ENCODE measurements at places on chromosomes 3 and 15.

- no peak for DNase-seq
These were observed 35.4 kb downstream of the CP start for GRCh38 chr3:149186219-149186618.

GRCh38 chr3:99638167-99638948, at the start of gene COL8A1:
COL8A1 (plus strand) TSS chr3:99638594; CDS start chr3:99790683, 152,089 bp downstream.
- no peak for DNase-seq

DNA sequence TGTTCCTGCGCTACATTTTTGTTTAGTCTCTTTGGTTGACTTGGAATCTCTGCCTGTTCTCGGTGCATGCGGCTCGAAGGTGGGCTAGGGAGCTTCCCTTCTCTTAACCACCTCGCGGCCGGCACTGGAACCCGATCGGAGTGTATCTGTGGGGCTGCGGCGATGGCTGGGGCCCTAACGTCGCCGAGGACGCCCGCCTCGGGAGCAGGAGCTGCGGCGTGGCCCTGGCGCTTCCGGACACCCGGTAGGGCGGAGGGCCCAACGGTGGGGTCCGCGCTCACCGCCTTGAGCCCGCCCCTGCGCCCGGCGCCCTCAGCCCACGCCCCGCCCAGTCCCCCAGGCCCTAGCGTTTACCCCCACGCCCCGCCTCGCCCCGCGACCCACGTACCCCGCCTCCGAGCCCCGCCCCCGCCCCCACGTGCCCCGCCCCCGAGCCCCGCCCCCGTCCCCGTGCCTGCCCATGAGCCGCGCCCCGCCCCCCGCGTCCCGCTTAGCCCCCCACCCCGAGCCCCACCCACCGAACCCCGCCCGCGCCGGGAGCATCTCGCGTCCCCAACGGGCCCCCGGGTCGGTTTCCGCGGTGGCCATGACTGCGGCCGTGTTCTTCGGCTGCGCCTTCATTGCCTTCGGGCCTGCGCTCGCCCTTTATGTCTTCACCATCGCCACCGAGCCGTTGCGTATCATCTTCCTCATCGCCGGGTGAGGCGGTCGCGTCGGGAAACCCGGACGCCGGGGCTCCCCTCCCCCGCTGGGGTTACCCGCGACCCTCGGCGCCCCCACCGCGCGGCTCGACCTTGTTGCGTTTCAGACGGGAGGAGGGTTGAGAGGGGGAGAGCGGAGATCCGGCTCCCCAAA, at the start of gene APH1B:
APH1B (plus strand) TSS at position 568 of the 855 bp plus-strand sequence; CDS start at position 587, 19 bp downstream.
- DNase-seq, result peak; percentile 30

- no peak for DNase-seq
These were observed 25.0 kb upstream of the CTSH start for GRCh38 chr15:78969687-78970349.

DNA sequence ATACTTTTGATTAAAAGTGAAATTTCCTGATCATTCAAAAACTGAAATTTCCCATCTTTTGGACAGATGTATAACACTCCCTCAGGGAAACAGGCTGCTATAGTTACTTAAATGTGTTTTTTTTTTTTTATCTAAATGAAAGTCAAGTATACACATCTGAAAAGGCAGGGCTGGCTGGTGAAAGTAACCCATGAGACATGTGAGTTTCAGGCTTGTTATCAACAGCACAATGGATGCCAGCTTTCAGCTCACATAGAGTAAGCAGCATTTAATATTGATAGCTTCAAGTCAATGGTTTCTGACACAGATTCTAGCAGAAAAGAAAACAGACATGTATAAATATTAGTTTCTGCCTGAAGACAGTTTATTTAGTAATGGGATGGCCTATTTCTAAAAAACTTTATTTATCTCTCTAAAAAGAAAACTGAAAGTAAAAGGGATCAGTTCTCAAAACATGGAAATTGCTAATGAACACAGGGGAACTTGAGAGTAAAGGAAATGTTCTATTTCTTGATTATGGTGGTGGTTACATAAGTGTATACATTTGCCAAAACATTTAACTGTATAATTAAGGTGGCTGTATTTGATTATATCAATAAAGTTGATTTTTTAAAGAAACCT, 89.7 kb upstream of the CMC1 start:
- DNase-seq, result no peak

DNA sequence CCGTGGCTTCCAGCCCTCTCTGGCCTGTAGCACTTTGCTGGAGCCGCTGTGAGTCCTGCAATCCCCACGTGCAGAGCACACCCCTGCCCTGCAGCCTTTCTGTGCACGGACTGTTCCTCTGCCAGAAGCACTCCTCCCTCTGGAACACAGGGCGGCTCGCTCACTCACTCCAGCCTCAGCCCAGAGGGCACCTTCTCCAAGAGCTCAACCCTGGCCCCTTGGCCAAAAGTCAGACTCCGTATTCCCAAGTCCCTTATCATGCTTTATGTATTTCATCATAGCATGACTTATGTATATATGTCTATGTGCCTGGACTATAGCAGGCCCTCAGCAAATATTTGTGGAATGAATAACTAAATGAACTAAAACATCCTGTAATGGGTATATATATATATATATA, 63.2 kb downstream of the ASB7 start:
- no peak for DNase-seq

GRCh38 chr15:57651445-57651844, 55.1 kb upstream of the POLR2M start:
- DNase-seq, result no peak

- DNase-seq, result no peak
These were observed 181.2 kb downstream of the WNT5A start for GRCh38 chr3:55305696-55306485.

- DNase-seq, result peak; percentile 41
These were observed 121.8 kb downstream of the PDZRN3 start for GRCh38 chr3:73502609-73503583.

DNA sequence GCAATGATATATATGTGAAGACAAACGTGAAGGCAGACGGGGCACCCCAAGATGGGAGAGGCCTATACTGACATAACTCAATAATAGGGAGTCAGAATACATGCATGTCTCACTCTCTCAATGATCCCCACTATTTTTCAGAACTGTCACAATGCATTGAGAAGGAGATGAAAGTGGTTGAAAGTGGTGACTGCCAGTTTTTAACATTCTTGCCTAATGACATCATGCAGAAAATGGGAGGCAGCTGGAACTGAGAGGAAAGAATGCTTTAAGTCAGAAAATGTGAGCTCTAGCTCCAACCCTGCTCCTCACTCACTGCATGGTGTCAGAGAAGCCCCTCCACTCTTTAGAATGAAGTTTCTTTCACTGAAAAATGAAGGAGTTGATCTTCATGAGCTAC, 55.3 kb upstream of the P2RY1 start:
- no peak for DNase-seq

DNA sequence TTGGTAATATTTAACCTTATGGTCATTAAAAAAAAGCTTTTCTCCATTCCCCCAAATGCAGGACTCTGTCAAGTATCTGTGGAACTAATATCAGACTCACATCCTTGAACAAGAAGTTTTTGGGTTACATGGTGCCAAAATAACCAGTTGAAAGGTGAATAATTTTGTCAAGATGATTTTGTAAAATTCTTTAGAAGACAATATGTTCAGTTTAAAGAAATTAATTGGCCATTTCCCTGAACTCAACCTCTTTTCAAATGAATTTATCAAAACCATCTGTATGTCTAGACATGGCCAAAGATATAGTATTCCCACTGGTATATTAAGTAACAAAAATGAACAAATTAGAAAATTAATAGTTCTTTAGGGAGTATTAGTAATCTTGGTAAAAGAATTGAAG, 280.5 kb downstream of the MBNL1 start:
- no peak for DNase-seq

DNA sequence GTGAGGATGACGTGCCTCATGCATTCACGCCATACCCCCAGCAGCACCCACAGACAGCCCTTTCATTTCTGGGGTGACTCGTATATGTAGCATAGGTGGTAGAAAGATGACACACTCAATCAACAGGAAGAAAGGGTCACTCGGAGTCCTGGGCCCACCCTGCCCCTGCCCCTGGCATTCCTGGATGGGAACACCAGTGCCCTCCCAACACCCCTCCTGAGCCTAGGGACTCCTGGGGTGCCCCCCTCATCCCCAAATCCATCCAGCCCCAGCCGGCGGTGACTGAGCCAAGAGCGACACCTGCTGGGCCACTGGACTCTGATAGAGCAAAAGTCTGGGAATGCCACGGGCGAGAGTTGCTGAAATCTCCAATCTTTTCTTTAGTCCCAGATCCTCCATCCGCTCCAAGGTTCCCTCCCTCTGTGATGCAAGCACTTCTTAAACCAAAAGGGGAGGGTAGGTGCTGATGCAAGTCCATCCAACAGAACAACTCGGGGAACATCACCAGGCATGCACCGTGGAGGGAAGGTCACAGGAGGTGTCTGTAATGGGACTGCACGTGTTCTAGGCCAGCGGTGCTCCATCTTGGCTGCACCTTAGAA, 31.1 kb downstream of the ACAN start:
- no peak for DNase-seq

GRCh38 chr3:136645915-136646314, 106.3 kb downstream of the STAG1 start:
- no peak for DNase-seq

- no peak for DNase-seq
These were observed 191.8 kb downstream of the MAGI1 start for GRCh38 chr3:65846936-65847335.

- DNase-seq, result no peak
These were observed 311.5 kb upstream of the DCBLD2 start for GRCh38 chr3:99212969-99213368.

DNA sequence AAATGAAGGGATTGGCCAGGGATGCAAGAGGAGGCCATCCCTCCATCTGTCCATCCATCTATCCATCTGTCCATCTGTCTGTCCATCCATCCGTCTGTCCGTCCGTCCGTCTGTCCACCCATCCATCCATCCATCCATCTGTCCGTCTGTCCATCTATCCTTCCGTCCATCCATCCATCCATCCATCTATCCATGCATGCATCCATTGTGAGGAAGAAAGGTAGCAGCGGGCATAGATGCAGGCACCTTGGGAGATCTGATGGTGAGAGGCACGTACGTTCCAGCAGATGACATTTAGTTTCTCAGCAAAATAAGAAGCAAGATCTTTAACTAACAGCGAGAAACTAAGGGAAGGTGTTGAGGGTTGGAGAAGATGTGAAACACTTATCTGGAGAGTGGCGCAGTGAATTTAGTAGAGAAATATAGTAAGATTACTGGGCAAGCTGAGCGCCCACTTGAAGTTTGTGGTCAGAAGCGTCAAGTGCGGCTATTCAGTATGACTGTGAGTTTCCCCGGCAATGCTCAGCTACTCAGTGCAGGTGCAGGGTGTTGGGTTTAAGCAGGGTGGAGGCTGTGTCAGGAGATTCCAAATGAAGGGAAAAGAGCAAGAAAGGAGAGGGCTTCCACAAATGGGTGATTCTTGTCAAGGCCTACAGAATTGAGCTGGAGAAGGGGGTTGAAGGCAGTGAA, 22.4 kb upstream of the SRP14 start:
- no peak for DNase-seq

- DNase-seq, result no peak
These were observed 2.8 kb upstream of the FILIP1L start for GRCh38 chr3:100117093-100117492.

DNA sequence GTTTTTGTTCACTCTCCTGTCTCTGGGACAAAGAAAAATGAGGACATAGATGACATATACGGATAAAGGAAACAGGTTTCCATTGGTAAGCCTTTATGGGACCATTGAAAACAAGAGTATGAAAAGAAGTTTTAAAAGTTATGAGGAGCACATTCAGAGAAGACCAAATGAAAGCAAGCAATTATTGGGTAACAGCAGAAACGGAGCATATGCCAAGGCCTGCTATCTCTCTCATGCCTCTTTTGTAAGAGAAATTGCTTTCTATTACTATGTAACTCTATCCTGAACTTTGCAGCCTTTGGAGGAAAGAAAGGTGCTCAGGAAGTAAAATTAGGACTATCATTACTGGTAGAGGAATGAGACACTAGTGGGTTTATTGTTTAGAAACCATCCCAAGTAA, 14.9 kb upstream of the DPH6 start:
- no peak for DNase-seq

- DNase-seq, result no peak
These were observed 121.3 kb upstream of the TBL1XR1 start for GRCh38 chr3:177318559-177318958.

DNA sequence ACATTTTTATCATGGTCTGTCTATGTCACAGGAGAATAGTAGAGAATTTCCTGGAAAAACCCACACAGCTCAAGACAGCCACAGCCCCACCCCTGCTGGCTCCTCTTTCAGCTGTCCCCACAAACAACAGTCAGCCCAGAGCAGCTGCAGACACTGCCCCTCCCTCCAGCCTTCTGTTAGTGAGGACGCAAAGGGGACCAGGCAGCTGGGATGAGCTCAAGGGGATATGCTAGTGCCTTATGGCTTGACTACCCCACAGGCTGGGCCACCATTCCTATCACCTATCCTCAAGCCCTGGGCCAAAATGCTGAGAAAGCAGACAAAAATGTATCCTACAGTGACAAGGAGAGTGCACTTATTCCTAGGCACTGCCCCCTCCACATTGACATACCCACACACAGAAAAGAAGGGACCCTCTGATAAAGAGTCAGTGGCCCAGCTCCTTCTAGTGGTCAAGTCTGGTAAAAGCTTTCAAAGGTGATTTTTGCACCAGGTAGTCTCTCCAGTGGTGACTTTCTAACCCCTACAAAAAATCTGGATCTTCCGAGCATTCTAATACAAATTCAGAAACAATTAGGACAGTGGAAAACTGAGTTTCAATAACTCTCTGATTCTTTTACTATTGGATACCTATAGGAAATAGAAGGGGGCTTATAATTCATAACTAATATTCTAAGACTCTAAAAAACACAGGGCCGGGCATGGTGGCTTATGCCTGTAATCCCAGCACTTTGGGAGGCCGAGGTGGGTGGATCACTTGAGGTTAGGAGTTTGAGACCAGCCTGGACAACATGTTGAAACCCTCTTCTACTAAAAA, 3.0 kb upstream of the MAP1A start:
- DNase-seq, result peak; percentile 58

- no peak for DNase-seq
These were observed 5.7 kb downstream of the XIRP1 start for GRCh38 chr3:39186692-39187151.

GRCh38 chr15:27486051-27486450, 515.1 kb downstream of the GABRG3 start:
- no peak for DNase-seq

DNA sequence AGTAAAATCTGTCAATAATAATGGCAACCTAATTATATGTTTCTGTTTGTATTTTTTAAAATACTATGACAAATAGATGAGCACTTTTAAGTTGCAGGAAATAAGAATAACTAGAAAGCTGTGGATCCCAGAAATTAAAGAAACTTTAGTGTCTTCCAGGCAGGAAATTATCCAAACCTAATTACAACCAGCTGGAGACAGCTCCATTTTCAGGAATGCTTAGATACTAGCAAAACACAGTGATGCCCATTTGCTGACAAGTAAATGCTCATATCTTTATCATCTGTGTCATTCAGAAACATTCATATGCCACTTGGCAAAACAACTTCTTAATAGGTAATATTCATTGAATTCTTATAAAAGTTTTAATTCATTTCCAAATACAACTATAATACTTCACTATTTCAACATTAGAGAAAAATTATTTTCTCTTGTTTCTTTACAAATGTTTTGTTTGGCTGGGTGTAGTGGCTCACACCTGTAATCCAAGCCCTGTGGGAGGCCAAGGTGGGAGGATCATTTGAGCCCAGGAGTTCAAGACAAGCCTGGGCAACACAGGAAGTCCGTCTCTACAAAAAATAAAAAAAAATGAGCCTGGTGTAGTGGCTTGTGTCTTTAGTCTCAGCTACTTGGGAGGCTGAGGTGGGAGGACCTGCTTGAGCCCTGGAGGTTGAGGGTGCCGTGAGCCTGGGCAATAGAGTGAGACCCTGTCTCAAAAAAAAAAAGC, 169.1 kb upstream of the TSPAN3 start:
- DNase-seq, result no peak

GRCh38 chr3:129398803-129399144, 29.7 kb downstream of the EFCAB12 start:
- DNase-seq, result no peak

All from NCI-H1694 treated with DMSO at 0.1 percent for 48 hours (cell line).